ENCODE measurements at places on chromosomes 2 and 18.

GRCh38 chr2:210007895-210008294 lies 5.5 kb downstream of the RPE start:
- DNase-seq = no peak

DNA sequence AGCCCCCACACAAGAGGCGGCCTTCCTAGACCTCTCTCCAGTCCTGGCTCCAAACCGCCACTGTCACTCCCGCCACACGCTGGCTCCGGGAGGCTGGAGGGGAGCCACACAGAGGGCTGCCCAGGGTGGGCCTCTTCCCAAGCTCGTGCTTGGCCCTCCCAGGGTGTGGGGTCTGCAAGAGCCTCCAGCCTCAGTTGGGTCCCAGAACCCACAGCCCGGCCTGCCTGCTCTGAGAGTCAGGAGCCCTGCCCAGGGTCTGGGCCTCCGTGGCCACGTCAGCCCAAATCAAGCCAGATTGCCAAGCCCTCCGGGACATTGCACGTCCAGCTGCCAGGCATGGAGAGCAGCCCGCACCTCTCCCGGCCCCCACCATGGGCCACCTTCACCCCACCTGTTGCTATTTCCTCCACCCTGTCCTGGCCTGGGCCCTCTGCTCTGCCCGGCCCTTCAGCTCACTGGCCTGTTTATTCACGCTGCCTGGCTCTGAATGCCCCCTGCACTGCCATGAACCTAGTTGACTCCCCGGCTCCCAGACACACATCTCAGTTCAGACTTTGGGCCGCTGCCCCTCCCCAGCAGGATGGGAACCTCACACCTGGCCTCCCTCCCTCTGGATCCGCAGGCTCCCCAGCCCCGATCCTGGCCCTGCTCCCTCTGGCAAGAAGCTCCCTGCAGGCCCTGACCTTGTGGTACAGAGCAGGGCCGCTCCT lies 61.0 kb downstream of the BIN1 start:
- DNase-seq = no peak

GRCh38 chr2:198106621-198107385 lies 302.4 kb downstream of the PLCL1 start:
- DNase-seq = no peak

DNA sequence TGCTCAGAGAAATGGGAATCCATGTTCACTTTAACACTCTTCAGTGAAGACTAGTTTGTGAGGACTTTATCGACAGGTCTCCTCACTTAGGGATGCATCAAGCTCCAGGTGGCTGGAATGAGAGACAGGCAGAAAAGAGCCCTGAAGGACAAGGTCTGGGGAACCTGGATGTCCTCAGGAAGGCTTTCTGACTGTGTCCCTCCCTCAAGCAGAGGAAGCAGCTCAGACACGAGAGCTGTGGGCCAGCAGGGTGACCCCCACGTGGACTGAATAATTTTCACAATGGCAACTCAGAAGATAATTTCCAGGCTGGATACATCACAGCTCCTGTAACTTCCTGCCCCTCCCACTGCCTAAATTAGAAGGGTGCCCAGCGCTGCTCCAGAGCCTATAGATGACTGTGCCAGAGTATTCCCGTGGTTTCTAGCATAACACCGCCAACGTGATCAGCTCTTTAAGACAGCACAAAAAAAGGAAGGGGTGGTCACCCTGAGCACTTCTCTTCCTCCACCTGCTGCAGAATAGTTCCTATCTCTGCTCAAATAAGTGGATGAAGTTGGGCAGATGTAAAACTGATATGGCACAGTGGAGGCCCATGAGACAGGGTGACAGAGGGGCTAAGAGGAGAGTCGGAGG lies 25.7 kb upstream of the NCK2 start:
- no peak for DNase-seq

- DNase-seq = no peak
These were observed 47.2 kb upstream of the STON1 start for GRCh38 chr2:48482769-48483168.

DNA sequence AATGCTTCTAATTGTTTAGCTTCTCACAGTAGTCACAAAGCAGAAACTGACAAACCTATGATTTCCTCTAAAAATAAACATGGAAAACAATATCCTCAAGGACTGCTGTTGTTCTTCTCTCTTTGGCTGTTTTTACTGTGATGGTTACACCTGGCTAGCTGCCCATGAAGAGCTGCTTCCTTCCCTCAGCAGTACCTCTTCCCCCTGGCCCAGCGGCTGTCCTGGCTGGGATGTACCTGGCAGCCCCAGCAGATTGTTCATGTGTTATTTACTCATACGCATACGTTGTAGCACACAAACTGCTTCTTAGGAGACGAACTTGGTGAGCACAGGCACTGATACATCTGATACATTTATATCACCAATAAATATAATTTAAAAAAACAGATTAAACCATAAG lies 27.4 kb downstream of the NEMP2 start:
- no peak for DNase-seq

DNA sequence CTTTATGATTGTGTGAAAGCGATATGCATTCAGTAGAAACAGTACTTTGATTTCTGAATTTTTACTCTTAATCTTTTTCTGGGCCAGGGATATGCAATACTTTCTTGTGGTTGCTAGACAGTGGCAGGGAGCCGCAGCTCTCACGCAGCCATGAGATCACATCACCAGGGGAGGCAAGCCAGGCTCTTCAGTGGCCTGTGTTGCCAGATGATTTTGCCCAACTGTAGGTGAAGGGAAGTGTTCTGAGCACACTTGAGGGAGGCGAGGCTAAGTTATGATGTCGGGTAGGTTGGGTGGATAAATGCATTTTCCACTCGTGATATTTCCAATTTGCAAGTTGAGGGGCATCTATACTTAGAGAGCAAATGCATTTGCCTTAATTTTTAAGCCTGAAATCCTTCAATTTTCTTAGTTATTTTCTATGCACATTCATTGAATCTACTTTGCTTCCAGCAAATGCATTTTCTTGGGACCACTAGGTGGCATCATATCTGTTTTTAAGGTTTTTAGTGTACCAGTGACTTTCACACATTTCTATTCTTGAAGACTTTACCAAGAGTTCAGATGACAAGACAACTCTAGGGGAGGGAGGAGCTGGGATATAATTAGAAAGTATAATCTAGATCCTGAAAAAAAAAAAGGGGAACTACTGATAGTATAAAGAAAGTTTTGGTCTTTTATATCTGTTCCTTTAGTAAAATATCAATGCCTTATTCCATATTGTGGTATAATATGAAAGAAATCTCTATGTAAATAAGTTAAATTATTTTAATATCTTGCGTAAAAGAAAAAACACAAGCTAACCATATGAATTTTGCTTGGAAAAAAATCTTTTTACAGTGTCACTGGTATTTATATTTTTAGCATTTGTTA lies 643.3 kb downstream of the SOCS6 start:
- peak; percentile 2 for DNase-seq

DNA sequence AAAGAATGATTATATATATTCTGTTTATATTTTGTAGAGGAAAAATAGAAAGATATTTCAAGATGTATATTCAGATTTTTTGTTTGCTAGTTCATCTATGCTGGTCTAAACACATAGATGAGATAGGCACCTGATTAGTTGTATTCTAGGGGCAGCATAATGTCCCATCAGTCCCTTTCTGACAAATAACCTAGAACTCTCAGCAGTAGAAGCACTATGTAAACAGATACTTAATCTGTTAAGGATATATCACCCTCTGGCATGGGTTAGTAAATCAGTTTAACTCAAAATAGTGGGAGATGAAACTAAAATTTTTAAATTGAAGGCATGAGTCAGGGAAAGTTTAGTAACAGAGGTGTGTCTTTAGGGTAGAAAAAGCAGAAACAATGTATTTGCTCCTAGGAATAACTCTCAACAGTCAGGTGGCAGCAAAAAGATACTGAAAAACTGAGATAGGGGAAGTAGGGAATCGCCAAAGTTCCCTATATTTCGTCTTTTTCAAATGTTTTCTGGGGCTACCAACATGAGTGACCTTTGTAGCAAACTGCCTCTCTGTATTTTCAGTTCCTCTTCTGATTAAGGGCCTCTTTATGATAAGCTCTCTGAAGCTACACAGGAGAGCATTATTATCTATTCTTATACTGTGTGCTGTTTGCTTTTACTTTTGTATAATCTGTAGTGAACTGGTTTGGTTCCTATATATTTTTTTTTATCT lies 5.7 kb downstream of the PPP1R1C start:
- no peak for DNase-seq

DNA sequence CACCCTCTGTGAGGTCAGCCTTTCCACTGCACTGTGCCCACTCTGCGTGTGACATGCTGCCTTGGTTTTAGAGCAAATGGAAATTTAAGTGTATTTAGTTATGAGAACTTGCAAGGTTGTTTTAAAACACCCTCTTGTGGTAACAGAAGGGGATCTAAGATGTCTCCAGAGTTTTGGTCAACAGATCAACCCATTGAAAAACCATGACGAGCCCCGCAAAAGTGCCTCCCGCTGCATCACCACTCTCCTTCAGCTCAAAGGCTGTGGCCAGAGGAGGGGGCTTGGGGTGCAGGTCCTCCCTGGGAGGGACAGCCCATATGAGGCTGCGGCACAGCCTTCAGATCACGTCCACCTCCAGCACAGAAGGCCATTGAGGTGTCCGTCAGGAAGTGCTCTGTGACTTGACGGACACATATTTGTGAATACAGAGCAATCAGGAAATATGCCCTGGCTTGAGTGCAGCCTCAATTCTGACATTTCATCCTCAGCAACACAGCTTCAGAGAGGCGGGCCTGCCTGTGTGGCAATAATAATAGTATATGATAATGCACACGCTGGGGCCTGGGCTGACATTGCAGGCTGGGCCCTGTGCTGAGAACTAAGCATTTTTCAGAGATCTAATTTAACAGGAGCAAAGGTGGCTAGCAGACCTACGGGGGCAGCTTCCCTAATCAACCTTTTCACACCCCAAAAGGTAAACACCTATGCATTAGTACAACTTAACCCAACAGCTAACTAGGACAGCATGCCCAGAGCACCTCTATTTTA lies 213.9 kb downstream of the ANAPC1 start:
- DNase-seq = no peak

DNA sequence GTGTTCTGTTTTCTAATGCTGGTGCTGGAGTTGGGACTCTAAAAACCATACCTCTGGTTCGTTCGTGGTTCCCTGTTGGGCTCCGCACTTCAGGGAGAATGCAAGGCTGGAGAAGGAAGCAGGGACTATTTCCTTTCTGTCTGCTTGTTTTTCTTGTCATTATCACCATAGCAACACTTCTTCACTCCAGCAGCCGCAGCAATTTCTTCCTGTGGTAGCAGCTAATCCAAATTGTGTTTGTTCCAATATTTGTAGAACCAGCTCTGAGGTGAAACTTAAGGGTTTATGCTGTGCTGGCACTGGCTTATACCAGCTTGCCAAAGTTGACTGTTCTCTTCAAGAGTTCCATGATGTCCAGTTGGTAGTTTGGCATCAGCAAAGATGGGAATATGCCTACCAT lies 301.4 kb upstream of the SYT4 start:
- DNase-seq = no peak

- DNase-seq = no peak
These were observed 64.9 kb downstream of the HS1BP3 start for GRCh38 chr2:20585710-20586594.

- peak; percentile 22 for DNase-seq
These were observed 239.1 kb downstream of the KCNS3 start for GRCh38 chr2:18117592-18117991.

DNA sequence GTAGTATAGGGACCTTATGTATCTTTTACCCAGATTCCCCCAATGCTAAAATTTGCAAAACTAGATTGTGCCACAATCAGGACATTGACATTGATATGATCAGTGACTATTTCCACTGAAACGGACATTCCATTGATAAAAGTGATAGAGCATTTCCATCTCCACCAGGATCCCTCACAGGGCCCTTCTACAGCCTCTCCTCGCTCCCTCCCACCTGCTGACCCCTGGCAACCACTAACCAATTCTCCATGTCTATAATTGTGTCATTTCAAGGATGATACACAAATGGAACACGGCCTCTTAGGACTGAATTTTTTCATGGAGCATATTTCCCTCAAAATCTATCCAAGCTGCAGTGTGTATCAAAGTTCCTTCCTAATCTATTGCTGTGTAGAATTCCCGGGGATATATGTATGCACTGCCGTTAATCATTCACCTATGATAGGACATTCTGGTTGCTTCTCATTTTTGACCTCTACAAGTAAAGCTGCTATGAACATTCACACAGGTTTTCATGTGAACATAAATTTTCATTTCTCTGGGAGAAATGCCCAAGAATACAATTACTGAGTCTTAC lies 67.3 kb downstream of the UXS1 start:
- DNase-seq = no peak

- DNase-seq = no peak
These were observed 3.8 kb upstream of the ATP8B1 start for GRCh38 chr18:57806978-57807285.

GRCh38 chr2:230668184-230668938 lies 44.3 kb upstream of the CAB39 start:
- no peak for DNase-seq

DNA sequence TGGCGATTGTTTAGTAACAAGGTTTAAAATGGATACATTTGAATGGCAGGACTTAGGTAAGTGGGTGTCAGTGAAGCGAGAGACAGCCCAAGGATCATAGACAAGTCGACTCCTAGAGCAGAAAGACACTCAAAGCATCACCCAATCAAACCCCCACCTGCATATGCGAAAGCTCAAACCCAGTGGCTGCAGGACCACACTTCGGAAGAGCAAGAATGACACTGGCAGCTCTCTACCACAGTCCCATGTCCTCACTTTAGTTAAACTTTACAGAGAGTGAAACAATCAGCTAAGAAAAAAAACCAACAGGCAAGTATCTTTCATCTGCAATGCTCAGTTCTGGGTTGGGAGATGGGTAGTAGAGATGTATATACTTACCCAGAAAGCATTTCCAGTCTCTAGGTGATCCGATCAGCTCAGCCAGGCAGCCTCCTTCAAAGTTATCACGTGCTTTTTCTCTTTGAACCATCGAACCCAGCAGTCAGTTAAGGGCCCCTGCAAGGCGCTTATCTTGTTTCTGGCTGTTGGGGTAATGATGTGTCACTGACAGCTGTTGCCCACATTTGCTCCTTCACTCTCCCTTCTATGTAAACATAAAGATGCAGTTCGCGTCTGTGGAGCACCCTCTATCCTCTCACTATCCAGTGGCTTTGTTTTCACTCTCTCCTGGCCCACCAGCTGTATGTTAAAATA lies 357.5 kb upstream of the ID2 start:
- DNase-seq = no peak

- no peak for DNase-seq
These were observed 126.0 kb downstream of the OSBPL1A start for GRCh38 chr18:24271381-24272228.

GRCh38 chr2:142857256-142858164 lies 20.0 kb upstream of the KYNU start:
- DNase-seq = no peak

All from epithelial cell of proximal tubule (primary cell).